ENCODE measurements at places on chromosomes 3 and 15.

GRCh38 chr3:56903231-56903782 lies 101.6 kb upstream of the ARHGEF3 start:
- no peak for DNase-seq

DNA sequence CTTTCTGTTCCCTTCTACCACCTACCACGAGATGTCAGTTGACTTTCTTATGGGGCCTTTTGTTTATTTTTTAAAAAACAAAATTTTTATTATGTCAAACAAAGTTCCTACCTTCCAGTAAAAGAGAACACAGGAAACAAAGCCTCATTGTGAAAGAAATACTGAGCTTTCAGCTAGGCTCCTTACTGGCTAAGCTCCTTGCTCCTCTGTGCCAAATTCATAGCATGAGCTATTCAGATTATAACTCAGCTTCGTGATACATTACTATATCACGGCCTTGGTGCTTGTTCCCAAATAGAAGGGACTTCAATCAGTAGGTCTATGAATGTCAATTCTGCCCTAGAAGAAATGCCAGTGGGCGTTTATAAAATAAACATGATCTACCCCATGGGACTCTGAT lies 145.8 kb upstream of the CHRM5 start:
- no peak for DNase-seq

- DNase-seq, result no peak
Observed at GRCh38 chr3:39812537-39812936, 3.1 kb downstream of the MYRIP start.

GRCh38 chr3:129684270-129684669 lies 77.8 kb upstream of the PLXND1 start:
- DNase-seq, result no peak

- no peak for DNase-seq
Observed at GRCh38 chr3:108241146-108241545, 18.9 kb upstream of the IFT57 start.

GRCh38 chr3:184284696-184285095 lies 8.9 kb downstream of the ECE2 start:
- DNase-seq, result peak; percentile 56

GRCh38 chr3:28124882-28125281 lies 116.5 kb upstream of the CMC1 start:
- DNase-seq, result no peak
